ENCODE measurements at places on chromosomes 2 and 18. TPM values are rescaled to one million over a fixed set of nuclear protein-coding genes. Genes with fewer than 3 reads are reported as not detected.

CHRNG gene
- total RNA-seq = not detected

OTOF gene
- total RNA-seq = not detected

TCF23 gene
- total RNA-seq = not detected

RUFY4 gene
- not detected for total RNA-seq

SGPP2 gene
- 13.0 TPM for total RNA-seq

GCG gene
- not detected for total RNA-seq

THSD7B gene
- total RNA-seq = under 0.01 TPM

NHEJ1 gene
- total RNA-seq = 16.7 TPM

GRB14 gene
- total RNA-seq = 2.6 TPM

LIPT1 gene
- 8.9 TPM for total RNA-seq

COL4A4 gene
- total RNA-seq = 0.43 TPM

RRM2 gene
- total RNA-seq = 1.0 TPM

RIT2 gene
- not detected for total RNA-seq

CCDC178 gene
- 0.34 TPM for total RNA-seq

FAM237A gene
- total RNA-seq = not detected
